Stimulated activated CD4-positive, alpha-beta T cell treated with anti-CD3 and anti-CD28 coated beads, Interleukin-1b, Interleukin-23, amount 100 ng/mL, for 24 hours (primary cell): ENCODE measurements at places on chromosomes 1 and 21.

- DNase-seq: no peak
Measured at GRCh38 chr21:41803316-41803715, 36.5 kb upstream of the RIPK4 start.

- no peak for DNase-seq
Measured at GRCh38 chr1:23403038-23403336, 21.6 kb downstream of the TCEA3 start.

- no peak for DNase-seq
Measured at GRCh38 chr1:212466898-212467650, 34.4 kb downstream of the NENF start.

DNA sequence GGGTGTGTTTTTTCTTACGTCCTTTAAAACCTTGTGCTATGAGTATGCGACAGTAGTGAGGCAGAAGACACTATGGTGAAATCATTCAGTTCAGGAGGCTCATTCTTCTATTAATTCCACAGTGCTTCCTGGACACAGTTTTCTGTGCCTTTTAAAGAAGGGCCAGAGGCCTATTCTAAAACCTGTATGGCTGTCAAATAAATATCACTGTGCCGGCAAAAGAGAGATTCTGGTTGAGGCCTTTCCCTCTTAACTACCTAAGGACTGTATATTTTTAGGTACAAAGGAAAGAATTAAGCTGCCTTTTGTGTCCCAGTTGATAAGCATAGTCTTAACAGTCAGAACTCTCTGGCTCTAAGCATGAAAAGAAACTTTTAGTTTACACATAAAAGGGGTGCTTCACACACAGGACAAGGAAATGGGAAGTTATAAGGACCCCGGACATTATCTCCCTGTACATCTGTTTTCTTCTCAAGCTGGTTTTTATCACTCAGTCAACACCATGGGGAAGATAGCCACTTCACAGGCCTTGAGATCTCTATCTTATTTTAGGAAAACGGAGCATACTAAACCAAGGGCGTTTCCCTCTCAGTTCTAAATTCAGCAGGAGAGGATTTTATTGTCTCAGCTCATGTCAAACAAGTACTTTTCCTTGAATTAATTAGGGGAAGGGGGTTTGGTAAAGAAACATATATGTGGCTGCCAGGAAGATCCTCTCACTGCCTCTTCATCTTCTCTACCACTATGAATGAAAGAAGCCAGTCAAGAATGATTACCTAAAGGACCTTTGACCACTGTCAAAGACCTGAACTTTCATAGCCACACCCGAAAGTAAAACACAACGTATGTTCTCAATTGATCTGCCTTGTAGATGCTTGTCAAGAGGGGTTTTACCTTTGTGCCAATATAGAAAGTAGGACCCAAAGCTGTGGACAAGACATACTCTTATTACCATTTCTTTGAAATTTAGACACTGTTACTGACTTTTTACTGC is 71.4 kb upstream of the HSPA13 start:
- no peak for DNase-seq
